ENCODE measurements at places on chromosomes 4 and X.
A peak's percentile ranks its signal among the peaks of the same experiment; 100 is the strongest.

DNA sequence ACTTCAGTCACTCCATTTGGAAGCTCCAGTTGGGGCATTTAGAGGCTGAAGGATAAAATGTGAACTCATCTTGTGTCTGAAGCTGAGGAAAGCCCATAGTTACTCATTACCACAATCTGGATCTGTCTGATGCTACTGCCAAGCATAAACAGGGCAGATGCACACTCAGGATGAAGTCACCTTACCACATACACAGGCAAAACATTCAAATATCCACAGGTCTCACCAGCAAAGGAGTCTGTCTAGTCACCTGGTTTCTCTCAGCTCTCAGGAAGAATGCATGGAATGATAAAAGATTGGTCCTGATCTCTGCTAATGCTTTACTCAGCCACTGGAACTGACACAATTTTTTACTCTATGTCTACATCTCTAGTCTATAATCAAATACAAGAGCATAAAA lies 13.0 kb upstream of the ODAPH start:
- no peak for DNase-seq

DNA sequence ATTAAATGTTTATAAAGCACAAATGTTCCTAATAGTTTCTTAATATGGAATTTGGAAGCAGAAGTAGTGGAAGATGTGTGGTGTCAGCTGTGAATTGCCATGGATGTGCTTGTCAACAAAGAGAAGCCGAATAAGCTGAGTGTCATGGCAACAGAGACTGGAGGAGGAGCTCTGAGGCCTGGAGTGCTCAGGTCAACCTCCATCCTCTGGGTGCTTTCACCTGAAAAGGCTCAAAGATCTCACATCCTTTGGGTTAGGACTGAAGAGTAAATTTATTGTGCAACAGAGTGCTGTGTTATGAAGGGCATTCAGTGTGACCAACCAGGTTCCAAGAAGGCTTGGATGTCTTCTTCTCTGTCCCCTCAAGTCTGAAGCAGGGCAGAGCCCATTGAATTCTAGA lies 18.7 kb downstream of the SGMS2 start:
- DNase-seq, result no peak

GRCh38 chr4:104494185-104494584 lies 509 bp downstream of the CXXC4 start:
- DNase-seq, result no peak

GRCh38 chr4:11693693-11694092 lies 265.0 kb upstream of the HS3ST1 start:
- DNase-seq, result no peak

DNA sequence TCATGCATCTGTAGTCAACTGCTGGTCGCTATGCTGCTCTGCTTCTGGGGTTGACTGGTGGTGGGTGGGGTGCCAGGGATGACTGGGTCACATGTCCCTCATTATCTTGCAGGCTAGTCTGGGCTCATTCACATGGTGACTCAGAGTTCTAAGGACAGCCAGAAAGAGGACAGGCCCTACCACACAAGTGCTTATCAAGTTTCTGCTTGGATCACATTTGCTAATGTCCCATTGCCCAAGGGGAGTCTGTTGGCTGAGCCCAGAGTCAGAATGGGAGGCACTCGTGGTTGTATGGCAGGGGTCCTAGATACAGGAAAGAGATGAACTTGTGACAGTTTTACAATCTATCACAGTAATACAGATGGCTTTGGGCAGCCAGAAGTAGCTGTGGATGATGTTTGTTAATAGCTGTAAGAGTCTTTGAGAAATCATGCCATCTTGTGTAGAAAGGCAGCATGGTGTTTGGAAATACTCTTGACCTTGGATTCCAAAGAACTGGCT lies 221.3 kb downstream of the GPAT3 start:
- no peak for DNase-seq

DNA sequence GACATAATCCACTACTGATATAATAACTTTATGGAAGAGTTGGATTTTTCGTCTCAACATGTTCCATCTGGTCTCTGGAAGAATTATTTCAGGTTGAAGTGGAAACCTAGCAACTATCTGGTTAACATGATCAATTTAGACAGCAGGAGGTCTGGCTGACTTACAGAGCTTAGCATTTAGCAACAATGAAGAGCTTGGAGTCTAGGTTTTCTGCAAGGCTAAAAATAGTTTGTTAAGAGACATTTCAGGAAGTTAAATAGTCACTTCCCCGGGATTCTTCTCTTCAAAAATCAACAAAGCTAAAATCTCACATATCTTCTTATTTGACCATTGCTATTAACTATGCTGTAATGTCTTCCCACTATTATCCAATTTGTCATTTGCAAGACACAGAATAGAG lies 418.6 kb upstream of the DIPK2B start:
- no peak for DNase-seq

GRCh38 chr4:173857828-173858227 lies 327.8 kb upstream of the HAND2 start:
- no peak for DNase-seq

GRCh38 chr4:12884846-12885796 lies 599.0 kb downstream of the RAB28 start:
- no peak for DNase-seq

- no peak for DNase-seq
Measured at GRCh38 chr4:53644607-53645006, 53.3 kb upstream of the LNX1 start.

DNA sequence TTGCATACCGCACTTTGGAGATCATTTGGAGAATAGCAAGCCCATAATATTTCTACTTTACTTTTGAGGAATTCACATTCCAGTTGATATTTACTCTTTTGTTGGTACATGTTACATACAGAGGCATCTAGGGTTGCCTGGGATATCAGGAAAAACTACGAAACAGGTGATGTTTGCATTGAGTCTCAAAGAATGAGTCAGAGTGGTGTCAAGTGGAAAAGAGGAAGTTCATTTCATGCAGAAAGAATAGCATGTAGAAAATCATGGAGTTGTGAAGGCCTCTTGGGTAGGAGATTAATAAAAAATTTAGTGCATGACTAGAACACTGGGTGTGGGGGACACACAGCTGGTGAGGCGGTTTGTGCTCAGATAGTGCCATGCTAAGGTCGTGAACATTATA lies 33.5 kb upstream of the ELOVL6 start:
- DNase-seq, result no peak

- DNase-seq, result no peak
Measured at GRCh38 chr4:183831026-183831446, 74.1 kb upstream of the STOX2 start.

DNA sequence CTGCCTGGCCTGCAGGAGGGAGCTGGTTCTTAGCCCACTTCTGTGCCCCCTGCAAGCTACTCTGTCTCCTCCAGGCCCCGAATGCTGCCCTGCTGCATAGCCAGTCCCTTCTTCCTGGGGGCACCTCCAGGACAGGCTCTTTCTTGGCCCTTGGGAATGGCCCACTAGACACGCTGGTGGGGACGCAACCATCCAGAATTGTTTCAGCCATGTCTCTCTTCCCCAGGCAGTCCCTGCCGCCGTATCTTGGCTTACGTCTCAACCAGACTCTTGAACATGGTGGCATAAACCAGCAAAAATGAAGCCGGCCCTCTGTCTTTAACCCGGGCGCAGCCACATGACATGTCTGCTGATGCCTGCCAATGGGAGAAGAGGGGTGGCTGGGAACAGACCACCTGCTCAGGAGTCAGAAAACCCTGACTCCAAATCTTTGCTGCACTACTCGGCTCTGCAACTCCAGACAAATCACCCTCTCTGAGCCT lies 9.0 kb downstream of the LRPAP1 start:
- DNase-seq, result no peak

GRCh38 chr4:162847945-162848549 lies 318.6 kb downstream of the NAF1 start:
- DNase-seq, result no peak

DNA sequence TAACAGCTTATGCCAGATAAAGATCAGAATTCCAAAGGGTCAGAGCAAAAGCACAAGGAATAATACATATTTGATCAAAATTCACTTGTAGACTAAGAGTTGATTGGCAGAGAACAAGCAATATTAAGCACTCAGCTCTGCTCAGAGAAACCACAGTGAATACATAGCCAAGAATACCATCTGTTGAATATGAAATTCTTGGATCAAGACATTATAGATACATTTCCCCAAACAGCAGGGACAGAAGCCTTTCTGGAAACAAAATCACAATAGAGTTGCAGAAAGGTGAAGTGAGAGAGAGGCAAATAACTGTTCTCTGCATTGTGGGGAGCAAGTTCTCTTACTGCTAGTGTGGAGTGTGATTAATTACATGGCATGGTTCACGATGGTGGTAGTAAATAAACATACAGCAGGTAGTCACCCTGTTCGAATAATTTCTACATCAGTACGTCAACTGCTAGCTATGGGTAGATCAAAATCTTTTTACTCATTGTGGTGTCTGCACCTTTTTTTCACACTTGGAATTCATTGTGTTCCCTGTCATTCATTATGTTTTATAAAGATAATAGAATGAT lies 366.7 kb downstream of the PCDH7 start:
- no peak for DNase-seq

GRCh38 chr4:154781983-154782293 lies 866 bp downstream of the RBM46 start:
- DNase-seq, result no peak

DNA sequence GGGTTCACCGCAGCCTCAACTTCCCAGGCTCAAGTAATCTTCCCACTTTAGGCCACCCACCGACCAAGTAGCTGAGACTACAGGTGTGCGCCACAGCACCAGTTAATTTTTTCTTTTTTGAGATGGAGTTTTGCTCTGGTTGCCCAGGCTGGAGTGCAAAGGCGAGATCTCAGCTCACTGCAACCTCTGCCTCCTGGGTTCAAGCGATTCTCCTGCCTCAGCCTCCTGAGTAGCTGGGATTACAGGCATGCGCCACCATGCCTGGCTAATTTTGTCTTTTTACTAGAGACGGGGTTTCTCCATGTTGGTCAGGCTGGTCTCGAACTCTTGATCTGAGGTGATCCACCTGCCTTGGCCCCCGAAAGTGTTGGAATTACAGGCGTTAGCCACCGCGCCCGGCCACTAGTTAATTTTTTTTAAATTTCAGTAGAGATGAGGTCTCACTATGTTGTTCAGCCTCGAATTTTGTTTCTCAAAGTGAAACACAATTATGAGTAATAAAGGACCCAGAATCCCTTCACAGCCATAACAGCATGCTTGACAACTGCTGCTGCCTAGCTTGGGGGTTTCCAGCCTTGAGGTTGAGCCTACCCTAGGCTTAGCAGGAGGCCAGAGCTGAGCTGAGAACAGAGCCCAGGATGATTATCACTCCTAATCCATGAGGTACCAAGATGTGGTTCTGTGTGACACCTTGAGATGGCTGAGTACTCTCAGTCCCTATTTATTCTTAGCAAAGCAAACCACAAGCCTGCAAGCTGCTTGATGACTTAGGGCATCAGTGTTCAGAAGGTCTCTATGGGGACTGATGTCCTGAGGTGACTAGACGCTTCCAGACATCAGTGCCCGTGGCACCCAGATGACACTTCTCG lies 41.6 kb upstream of the NKRF start:
- DNase-seq, result no peak

DNA sequence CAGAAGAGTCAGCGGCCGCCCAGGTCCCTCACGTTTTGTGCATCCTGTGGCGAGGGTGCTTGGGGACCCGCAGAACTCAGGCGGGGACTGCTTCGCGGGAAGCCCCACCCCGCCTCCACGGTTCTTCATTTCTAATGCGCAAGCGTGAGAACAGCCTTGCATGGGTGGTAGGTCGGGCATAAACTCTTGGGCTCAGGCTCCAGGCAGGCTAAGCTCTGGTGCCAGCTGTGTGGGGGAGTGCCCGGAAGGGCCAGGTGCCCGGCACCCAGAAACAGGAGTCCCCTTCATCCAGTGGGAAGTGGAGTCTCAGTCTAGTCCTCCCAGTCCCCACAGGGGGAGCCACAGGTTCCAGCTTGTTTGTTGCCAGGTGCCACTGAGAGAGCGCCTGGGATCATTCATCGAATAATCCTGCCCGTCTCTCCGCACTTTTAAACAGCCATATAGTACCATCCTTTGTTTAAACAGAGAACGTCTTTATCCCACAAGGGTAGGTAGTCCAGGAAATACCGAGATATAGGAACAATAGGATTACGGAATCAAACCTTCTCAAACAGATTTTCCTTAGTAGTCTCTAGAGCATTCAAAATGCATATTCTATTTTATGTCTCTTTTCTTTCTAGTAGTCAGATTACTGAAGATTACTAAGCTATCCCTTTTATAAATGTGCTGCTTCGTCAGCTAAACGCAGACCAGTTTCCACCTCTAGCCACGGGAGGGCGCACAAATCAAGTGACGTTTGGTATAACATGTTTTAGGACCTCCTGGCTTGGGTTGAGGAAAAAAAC lies 12.7 kb upstream of the RBBP7 start:
- DNase-seq, result peak; percentile 60

GRCh38 chr4:8438743-8439142 lies 1.8 kb downstream of the ACOX3 start:
- DNase-seq, result no peak

GRCh38 chr4:185235843-185236503 lies 26.6 kb downstream of the SNX25 start:
- no peak for DNase-seq

DNA sequence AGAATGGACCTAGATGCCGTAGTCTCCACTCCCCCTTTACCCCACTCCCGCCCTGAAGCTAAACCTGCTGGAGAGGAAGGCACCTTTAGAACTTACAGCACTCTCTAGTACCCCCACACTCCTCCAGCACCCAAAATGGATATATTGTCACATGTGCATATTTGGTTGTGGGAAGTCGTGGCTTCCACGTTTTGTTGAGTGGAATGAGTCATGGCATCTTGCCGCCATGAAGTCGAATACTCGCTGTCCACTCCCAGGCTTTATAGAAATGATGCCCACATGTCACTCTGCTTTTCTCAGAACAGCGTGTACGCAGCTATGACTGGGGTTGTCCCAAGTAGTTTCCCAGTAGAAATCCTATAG lies 545 bp downstream of the ABCE1 start:
- no peak for DNase-seq

DNA sequence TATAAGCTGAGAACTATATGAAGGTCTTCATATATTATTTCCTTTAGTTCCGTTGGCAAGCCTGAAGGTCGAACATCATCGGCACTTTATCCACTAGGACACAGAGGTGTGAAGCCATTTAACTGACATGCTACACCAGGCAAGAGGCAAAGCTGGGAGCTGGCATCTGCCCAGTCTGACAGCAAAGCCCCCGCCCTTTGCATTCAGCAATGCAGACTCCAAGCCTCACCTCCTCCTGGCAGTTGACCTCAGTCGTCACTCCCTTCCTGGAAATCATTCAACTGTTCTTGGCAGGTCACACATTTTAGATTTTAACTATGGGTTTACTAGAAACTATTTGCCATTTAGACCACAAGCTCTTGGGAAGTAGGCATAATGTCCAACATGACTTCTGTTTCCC lies 135.8 kb upstream of the FRG1 start:
- no peak for DNase-seq

- no peak for DNase-seq
Measured at GRCh38 chrX:53153581-53153980, 59.6 kb downstream of the KANTR start.

Measured in endothelial cell (in vitro differentiated cells).